Fibroblast of pulmonary artery (primary cell): ENCODE measurements at places on chromosomes 2 and 18.

DNA sequence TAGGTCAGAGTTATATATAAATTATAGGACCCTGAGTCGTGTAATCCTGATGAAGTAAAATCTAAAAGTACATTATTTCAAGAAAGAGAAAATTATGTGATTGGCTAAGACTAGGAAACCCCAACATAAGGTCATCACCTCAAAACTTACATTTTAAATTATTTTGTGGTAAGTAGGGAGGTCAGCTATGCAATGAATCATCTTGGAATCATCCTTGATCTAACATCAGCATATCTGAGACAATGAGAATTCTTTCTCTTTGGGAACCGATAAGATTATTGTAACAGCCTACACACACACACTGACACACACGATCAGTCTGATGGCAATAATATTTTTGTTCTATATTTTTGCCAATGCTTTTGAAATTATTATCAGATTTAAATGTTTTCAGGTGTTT is 904.8 kb upstream of the CHAC2 start:
- peak; percentile 45 for DNase-seq

GRCh38 chr2:197356136-197356535 is 45.6 kb upstream of the ANKRD44 start:
- peak; percentile 14 for DNase-seq

- DNase-seq = peak; percentile 31
Measured at GRCh38 chr2:130183512-130184373, 1.7 kb downstream of the MZT2B start.

DNA sequence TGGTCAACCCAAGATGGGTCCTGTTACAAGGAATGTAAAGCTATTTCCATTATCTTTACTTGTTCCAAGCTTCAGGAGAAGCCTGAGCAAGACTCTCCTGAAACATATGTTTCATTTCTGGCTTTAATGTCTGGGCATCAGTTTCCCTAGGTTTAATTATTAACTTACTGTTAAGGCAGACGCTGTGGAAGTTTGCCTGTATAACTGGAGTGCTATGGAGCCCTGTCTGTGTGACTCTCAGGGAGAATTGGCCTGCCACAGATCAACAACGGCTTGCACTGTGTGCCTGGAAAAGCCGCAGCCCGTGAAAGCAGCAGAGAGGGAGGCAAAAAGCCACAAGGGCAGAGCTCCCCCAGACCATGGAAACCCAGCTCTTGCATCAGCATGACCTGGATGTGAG is 22.1 kb upstream of the LONRF2 start:
- DNase-seq = no peak

- no peak for DNase-seq
Measured at GRCh38 chr2:29749843-29750242, 171.5 kb downstream of the ALK start.

DNA sequence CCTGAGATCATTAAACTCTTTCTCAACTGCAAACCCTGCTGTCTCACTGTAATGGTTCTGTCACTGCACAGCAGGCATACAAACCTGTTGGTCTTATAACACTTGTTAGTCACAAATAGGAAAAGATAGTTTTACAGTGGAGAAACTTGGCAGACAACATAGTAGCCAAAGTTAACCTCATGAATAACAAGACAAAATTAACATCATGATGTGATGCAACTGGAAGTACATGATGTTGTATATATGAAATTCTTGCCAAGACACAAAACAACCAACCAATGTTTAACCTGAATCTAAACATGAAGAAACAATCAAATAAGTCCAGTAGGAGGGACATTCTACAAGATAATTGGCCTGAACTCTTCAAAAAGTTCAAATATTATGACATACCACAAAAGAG is 189.3 kb downstream of the RNF152 start:
- peak; percentile 89 for DNase-seq

GRCh38 chr2:197879812-197880408 is 75.5 kb downstream of the PLCL1 start:
- no peak for DNase-seq

- DNase-seq = no peak
Measured at GRCh38 chr2:140737006-140737405, 1393.8 kb downstream of the LRP1B start.

GRCh38 chr2:212863185-212863588 is 288.2 kb downstream of the IKZF2 start:
- peak; percentile 44 for DNase-seq

DNA sequence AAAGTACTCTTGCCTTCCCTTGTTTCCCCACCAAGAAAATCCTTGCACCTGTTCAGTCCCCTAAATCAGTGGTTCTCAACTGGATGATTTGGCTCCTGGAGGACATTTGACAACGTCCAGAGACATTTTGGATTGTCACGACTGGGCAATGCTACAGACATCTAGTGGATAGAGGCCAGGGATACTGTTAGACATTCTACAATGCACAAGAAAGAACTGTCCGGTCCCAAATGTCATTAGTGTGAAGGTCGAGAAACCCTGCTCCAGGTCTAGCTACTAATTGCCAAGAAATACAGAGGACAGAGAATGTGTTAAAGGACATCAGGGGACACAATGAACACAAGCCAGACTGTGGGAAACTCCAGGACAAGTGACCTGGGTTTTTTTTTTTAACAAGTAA is 60.0 kb downstream of the LRP2 start:
- DNase-seq = no peak

- DNase-seq = peak; percentile 91
Measured at GRCh38 chr2:209472112-209472832, 48.4 kb downstream of the MAP2 start.

DNA sequence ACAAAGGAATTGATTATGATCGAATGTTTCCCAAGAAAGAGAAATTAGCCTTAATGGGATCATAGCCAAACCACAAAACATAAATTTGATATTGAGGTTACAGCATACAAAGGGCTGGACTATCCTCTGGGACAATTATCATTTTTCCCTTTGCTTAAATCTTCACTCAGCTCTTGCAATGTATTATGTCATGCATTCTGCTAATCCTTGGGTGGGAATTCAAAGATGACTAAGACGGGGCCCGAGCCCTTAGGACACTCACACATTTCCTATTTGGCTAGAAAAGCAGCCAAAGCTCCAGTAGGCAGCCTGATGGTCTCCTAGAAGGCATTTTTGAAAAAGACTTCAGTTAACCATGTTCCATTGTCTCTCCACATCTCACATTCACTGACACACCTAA is 17.2 kb upstream of the NMI start:
- DNase-seq = peak; percentile 89

GRCh38 chr18:69469444-69469919 is 68.8 kb downstream of the DOK6 start:
- DNase-seq = no peak

DNA sequence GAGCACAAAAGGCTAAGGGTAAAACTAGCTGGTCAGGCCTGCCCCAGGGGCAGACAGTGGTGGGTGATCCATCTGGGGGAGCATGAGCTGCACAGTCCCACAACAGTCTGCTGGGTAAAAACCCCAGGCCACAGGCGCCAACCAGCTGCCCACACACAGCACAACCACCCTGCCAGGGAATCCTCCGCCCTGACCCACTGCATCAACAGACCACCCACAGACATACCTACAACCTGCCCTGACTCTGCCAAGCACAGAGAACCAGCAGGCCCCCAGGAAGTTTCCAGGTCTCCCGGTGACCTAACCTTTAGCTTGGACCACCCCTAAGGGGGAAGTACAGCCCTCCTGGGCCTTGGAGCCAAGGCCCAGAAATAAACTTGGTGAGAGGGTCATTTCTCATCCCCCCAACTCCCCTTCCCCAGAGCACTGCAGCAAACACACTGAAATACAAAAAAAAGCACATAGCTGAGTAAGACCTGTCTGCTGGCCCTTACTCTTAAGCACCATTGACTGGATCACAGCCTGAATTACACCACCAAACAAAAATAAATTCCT is 118.3 kb upstream of the CAB39 start:
- DNase-seq = no peak

DNA sequence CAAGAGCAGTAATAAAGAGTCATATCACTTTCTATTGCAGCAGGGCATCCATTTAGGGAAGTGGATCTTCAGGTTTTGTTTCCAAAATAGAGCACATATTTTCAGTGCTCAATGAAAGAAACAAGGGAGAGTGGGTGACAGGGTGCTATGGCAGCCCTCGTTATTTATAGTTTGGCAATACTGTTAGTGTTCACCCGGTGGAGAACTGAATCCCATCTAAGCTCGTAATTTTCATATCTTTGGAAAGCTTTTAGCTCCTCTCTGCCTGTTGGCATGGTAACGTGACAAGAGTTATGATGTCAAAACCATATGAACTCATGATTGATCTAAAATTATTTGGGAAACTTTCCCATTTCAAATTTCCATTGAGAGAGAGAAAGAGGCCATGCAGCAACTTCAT is 331.9 kb downstream of the LRRTM1 start:
- no peak for DNase-seq

DNA sequence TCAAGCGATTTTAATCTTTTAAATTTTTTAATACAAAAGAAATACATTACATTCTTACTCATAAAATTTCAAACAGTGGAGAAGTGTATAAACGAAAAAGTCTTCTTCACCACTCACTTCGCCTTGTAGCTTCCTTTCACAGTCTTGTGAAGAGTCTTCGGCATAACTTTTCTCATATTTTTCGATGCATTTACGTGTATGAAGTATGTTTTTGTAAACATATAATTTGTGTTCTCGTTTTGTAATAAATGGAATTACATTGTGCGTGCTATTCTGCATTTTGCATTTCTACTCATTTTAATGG is 1.1 kb downstream of the SP140L start:
- DNase-seq = no peak

DNA sequence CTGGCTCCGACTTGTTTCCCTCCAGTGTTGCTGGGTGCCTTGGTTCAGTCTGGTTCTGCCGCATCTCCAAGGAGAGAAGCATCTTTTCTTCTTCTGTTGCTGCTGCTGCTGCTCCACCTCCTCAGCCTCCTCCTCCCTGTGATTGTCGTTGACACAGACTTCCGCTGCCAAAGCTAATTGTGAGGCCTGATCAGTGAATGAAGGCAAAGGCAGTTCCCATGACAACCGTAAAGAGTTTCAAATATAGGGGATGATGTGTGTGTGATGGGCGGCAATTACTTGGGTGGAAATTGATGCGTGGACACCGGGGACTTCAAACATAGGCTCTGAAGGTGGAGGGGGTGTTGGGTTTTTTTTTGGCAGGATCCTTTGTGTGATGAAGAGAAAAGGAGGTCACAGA is 13.7 kb downstream of the TET3 start:
- DNase-seq = no peak

DNA sequence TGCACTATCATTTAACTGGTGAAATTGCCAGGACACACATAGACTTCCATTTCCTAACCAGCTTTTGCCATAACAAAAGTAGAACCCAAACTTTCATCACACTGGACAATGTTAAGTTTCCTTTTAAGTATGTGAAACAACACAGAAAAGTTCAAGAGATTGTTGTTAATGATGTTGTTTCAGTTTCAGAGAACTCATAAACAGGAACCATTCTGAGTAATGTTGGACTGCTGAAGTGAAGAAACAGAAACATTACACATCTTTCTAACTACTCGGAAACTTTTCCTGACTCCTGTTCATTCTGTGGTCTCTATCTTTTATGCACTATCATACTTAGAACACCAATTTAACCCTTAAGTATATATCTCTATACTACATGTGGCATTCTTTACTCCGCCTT is 179.2 kb downstream of the RIT2 start:
- DNase-seq = no peak

DNA sequence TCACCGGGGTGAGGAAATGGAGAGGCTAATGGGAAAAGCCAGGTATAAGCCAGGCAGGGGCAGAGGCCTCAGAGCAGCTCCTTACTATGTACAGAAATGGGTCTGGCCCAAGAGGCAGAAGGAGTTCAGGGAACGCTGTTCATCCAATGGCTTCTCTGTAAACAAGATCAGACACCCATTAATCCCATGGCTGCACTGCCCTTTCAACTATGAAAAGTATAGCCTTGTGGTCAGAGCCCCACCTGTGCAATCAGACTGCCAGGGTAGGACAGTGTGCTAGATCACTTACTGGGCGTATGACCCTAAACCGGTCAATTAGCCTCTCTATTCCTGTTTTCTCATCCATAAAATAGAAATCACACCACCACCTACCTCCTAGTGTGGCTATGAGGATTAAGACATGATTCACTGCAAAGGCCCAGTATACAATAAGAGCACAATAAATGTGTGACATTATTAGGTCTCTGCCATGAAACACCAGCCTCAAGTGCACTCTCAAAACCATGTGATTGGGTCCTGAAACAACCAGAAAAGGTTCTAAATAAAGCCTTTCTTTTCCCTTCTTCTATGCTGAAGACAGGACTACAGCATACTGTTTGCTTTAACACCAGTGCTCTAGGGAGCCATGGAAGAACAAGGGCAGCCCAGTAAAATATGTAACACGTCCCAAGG is 4.4 kb downstream of the ANKRD44 start:
- no peak for DNase-seq

DNA sequence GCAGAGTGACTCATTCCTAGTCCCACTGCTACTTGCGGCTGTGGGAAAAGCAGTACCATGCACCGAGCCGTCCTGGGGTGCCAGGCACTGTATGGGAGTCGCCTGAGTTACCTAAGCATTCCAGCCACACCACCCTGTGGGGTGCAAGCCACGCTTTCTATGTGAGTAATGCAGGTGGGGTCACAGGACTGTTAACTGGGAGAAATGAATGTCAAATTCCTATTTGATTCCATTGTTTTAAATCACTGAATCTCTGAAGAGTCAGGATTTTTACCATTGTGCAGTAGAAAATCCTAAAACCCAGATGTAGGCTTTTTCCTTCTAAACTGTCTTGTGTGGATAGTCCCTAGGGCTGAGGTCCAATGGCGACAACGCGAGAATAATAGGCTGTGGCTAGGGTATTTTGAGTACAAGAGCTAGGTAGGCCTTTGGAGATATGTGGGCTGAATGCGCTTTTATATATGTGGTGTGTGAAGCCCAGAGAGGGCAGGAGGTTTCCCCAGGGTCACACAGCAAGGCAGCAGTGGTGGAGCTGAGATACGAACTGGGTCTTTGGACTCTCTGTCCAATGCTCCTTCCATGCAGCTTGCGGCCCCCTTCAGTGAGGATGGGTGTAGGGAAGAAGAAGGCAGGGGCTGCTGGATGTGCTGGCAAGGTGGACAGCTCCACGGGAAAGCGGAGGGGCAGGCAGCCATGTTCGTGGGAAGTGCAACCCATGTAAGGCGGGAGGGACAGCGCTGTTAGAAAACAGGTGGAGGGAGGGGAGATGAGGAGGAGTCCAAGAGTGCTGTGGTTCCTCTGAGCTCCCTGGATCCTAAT is 83.2 kb downstream of the DDX1 start:
- peak; percentile 42 for DNase-seq
